Iris pigment epithelial cell (primary cell): ENCODE measurements at places on chromosomes 11 and 22.

GRCh38 chr11:77053217-77054015 lies 13.4 kb upstream of the CAPN5 start:
- no peak for DNase-seq

DNA sequence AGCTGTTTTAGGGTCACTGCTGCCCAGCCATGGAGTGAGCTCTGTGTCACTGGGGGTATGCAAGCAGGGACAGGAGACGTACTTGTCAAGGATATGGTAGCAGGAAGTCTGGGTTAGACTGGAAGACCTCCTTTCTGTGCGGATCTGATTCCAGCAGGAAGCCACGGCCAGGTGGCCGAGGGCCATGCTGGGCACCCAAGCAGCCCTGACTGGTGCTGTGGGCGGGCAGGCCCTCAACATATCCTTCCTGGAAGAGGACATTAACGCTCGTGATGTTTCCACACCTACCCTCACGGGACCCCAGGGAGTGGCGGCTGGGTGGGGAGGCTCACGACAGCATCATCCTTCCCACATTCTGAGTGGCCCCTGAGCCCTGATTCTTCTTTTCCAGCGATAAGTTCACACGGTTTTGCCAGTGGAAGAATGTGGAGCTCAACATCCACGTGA lies 8.7 kb upstream of the ANKRD13D start:
- no peak for DNase-seq

GRCh38 chr11:69035150-69035945 lies 13.4 kb upstream of the TPCN2 start:
- no peak for DNase-seq

GRCh38 chr11:26330262-26330661 lies 1.7 kb upstream of the ANO3 start:
- no peak for DNase-seq

- DNase-seq: peak; percentile 92
These were observed 1.5 kb downstream of the TBC1D10A start for GRCh38 chr22:30325065-30325720.

DNA sequence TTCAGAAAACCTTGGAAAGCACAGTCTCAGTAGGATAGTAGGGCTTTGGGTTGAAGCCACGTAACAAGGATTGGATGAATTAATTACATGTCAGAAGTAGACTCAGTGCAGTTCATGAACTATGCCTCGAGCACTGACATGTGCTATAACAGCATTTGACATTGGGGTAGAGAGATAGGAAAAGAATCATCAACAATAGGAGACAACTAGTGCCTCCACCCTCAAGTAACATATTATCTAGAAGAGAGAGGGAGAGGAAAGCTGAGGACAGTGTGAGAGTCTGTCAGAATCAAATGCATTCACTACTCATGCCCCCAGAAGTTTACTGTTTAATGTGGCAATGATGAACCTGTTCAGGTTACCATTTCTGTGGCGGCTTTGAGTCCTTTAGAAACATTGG lies 26.4 kb downstream of the MMP13 start:
- DNase-seq: no peak

DNA sequence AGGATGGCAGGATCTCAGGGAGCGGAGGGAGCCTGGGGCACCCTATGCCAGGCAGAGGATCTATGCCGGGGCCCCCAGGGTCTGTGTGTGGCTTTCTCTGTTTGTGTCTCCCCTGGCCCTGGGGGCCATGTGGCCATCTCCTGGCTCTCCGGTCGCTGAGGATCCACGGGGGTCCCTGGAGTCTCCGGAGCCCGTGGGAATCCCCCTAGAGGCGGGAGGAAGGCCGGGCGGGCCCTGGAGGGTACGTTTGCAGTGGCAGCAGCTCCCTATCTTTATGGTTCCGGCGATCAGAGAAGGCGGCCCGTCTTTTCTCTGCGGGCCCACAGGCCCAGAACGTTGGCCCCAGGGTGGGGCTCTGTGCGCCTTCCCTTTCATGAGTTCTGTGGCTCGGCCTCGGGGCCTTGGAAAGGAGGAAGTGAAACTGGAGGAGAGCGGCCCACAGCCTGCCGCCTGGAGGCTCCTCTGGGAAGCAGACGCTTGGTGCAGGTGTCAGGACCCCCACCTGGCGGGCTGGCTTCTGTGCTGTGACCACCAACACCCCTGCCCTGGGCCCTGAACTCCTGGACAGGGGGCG lies 82.1 kb downstream of the KCNQ1 start:
- DNase-seq: no peak

DNA sequence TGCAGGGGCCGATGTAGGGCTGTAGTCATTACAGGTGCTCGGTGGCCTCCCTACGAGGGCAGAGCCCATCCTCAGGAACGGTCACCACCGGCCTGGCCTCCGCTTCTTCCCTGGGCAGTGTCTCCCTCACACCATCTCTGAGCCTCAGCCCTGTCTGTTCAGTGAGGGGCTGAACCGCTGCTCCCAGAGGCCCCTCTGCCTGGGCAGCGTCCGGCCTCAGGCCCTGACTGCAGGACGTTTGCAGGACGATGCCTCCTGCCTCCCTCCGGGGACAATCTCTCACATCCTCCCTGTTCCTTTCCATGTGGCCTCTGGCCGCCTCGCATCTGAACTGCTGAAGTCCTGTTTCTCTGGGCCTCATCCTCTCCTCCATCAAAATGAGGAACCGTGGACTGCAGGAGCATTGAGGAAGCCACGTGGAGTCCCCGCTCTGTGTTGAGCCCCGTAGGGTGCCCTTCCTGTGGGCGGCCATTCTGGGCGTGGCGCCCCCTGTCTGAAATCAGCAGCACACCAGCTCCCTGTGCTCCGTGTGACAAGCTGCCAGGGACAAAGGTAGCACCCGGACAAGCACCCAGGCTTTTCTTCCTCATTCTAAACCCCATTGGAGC lies 933.5 kb downstream of the BRD1 start:
- no peak for DNase-seq

GRCh38 chr11:76604626-76605241 lies 65.8 kb downstream of the LRRC32 start:
- peak; percentile 40 for DNase-seq

DNA sequence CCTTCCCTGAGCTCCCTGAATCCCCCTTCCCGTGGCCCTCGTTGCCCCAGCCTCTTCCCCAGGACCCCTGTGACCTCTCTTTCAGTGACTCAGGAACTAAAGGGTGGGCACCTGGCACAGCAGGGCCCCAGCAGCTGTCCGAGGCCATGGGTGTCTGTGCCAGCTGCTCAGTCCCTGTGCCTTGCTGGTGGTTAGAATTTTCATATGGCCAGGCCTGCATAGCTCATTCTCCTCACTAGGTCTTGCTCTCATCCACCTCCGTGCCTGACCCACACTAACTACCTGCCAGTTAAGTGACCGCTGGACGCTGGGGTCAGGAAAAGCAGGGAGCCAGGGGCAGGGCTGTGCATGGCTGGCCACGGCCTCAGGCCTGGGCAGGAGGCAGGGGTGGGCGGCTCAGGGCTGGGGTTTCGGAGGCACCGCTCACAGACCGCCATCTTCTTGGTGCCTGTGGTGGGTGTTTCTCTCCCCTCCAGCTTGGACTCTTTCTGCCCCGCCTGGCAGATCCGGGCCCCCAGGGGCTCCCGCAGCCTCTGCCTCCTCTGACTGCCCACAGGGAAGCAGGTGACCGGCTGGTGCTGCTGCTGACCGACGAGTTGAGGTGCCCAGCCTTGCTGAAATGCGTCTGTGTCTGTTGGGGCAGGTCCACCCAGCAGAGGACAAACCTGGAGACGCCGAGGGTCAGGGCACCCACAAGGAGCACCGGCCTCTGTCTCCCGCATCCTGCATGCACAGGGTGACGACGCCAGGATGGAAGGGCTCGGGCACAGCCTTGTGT lies 20.3 kb downstream of the MRGPRD start:
- no peak for DNase-seq

DNA sequence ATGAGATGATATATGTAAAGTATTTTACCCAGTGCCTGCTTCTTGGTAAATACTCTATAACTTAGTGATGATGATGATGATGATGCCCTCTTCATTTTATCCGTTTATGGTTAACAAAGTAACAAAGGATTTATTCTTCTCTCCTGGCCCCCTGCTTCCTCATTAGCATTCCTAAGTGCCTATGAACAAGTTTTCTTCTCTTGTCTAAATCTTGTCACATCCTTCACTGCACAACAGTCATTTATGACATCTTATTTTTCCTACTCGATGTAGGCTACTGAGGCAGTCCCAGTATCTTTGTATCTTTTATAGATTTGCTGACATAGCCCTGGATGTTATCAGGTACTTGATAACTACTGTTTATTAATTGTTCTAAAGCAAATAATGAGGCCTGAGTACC lies 754.4 kb upstream of the ARHGAP42 start:
- no peak for DNase-seq

- no peak for DNase-seq
These were observed 1.3 kb downstream of the SRRD start for GRCh38 chr22:26485013-26485412.

DNA sequence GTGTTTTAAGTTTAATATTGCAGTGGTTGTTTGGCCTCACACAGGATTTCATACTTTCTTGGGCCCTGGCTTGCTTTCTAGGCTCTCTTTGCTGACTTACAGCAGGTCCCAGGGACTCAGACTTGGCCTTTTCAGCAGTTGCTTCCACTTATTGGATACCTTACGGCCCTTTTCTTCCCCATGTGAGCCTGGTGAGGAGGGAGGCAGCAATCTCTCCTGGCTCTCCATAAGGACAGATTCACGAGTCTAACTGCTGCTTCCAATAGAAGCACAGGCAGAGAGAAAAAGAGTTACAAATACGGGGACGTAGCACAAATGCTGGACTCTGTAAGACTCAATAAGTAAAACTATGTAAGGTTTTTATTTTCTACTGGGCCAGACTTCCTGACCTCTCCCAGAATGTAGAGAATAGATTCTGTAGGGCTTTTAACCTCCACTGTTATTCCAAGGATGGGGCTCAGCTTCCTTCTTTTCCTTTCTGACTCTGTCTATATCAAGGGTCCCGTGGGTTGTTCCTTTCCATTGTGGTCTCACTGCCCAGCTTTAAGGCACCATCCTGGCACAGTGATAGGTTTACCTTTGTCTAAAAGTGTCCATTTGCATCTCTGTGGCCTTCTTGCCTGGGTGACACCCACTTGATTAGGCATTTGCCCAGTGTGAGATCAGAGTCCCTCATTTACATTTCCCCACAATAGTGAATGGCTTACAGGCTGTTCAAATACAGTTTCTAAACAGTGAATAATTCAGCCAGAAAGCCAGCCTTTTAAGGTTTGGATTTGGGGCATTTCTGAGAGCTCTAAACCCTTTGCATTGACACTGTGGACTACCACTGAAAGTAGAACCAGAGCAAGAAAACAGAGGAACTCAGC lies 92.8 kb downstream of the RASSF10 start:
- DNase-seq: no peak

- no peak for DNase-seq
These were observed 9.2 kb downstream of the LRRC74B start for GRCh38 chr22:21054714-21055563.

DNA sequence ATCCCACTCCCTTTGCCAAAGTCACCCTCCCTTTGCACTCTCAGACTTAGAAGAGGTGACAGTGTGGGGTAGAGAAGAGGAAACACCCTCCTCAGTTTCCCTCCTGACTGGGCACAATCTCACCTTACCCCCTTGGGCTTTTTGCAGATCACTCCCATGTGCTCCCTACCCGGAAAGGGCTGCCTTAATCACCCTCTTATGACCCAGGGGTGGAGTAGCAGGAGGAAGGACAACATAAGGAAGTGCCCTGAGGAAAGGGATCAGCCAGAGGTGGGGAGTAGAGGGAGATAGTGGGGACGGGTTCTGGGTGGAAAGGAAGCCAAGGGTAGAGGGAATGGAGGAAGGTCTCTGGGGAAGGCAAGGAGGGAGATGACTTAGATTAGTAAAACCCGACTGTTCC lies 52.0 kb downstream of the NRXN2 start:
- no peak for DNase-seq

DNA sequence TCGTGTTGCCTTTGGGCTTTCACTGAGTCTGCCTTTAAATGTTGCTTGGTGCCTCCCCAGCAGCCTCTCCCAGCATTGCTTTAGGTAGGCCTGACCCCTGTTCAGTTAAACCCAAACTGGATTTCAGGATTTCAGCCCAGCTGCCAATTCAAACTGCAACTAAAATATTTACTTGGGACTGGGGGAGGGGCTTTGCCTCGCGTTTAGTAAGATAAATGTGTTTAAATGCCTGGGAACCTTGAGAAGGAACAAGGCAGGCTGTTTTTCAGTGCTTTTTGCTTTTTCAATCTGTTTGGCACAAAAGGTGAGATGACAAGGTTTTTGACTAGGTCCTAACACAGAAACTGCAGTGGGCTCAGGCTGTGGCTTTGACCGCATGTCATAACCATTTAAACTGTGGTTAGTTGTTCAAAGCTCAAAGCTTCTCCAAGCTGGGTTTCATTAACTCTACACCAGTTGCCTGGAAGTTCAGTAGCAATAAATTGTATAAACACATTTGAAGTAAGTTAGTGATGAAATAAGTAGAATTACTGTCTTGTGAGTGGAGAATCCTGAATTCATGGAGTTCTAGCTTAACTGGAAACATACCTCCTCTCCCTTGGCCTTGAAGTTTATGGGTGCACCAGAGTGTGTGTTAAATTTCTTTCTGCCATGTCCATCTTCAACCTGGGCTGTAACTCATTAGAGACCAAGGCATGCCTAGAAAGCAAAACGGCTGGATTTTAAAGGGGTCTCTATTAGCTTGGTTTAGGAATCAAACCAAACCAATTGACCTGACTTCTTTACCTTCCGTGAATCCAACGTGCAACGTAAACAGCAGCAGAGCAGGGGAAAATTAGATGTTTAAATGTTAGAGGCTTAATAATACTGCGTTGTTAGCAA lies 3.6 kb downstream of the PKNOX2 start:
- DNase-seq: peak; percentile 81

GRCh38 chr22:20937031-20937793 lies 20.0 kb downstream of the CRKL start:
- no peak for DNase-seq

DNA sequence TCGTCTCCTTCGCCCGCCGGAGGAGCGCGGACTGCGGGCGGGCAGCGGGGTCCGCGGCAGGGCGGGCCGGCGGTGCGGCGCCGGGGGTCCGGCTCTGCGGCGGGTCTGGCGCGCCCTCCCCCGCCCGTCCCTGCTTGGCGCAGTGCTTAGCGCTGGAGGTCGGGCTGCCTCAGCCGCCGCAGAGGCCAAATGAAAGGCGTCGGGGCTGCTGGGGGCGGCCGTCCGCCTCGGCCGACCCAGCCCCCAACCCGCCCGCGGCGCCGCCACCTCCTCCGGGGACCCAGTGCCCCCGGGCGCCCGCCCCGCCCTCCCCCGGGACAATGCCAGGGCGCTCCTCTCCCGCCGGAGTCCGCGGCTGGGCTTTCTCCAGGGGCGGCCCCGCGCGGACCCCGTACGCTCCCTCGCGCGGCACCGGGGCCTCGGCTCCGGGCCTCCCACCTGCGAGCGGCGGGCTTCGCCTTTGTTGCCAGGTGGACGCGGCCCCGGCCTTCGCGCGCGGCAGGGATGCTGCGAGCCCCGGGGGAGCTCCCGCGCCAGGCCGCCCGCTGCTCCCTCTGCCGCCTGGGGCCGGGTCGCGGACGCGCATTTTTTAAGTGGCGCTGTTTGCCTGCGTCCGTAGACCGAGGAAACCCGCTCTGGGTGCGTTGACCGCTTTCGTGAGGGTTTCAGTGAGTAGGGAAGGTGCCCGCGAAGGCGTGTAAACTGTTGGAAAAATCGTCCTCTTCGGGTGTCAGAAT lies 583 bp downstream of the APLP2 start:
- DNase-seq: peak; percentile 21

GRCh38 chr11:117861151-117862018 lies 15.1 kb downstream of the FXYD6 start:
- peak; percentile 16 for DNase-seq

GRCh38 chr22:25843660-25844405 lies 101.8 kb downstream of the MYO18B start:
- DNase-seq: no peak
